ENCODE measurements at places on chromosomes 6 and 20. TPM values are rescaled to one million over a fixed set of nuclear protein-coding genes. Genes with fewer than 3 reads are reported as not detected.

GRCh38 chr6:52186480-52186879, 305 bp downstream of the IL17A start:
- no peak for DNase-seq

DNA sequence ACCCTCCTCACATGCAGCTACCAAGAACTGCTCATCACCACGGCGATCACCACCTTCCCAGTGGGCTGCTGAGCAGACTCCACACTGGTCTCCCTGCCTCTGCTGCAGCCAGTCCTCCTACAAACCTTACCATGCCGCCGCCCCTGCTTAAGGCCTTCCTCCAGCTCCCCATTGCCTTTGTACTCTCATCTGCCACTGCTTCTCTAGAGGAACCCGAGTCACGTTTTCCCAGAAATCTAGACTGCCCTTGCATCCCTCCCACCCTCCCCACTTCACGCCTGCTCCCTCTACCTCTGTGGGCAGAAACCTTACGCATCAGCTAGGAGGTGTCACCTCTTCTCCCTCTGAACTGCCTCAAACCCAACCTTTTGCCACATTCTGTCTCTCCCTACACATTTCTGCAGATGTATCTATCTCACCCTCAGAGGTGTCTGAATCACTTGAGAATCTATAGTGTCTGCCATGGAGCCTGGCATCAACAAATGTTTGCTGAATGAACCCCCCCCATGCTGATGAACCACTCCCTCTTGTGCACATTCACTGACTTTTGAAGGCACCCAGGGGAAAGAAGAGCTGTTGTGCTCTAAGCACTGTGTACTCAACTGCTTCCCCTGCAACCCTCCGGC, 4.3 kb downstream of the E2F1 start:
- no peak for DNase-seq

GRCh38 chr20:61805365-61805764, 260.3 kb downstream of the TAF4 start:
- no peak for DNase-seq

- no peak for DNase-seq
These were observed 123.5 kb upstream of the CST7 start for GRCh38 chr20:24825591-24825990.

GRCh38 chr20:2515203-2515602, 6.5 kb upstream of the ZNF343 start:
- DNase-seq = no peak

DNA sequence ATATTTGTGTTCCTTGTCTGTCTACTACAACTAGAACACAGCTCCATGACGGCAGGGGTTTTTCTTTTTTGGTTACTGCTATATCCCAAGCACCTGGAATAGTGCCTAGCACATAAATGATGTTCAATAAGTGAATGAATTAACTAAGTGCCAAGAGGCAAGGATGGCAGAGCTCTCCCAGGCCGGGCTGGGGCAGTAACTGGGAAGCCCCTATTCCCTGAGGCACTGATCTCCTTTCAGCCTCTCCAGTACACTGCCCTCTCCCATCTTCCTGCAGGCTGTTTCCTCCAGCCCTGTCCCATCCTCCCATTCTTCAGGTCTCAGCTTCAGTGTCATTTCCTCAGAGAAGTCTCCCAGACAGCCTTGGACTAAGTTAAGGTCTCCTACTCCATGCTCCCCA, 29.0 kb upstream of the SPDEF start:
- DNase-seq = no peak

DNA sequence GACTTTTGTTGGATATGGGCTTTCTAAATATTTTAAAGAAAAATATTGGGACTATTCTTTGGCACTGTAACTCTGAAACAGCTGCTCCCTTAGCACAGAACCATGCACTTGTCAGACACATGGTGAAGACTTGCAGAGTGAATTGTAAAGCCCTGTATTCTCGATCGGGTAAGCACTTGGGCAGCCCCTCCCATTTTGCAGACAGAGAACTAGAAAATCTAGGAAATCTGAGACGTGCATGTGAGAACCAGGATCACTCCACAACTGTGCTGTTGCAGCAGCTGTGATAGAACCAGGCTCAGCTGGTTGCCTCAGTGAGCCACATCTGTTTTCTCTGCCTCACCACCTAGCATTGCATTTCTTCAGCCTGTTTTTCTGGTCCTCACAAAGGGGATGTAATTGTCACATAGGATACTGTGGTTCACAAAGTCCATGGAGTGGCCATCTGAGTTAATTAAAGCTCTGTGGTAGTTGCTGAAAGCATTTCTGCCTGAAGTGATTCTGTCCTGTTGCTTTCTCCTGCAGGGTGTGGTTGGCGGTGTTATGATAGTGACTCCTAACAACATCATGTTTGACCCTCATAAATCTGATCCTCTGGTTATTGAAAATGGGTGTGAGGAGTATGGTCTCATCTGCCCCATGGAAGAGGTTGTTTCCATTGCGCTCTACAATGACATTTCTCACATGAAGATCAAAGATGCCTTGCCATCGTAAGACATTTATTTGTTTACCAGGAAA, 71.8 kb upstream of the HINT3 start:
- no peak for DNase-seq

GRCh38 chr6:67885081-67886033, 749.7 kb upstream of the ADGRB3 start:
- no peak for DNase-seq

DNA sequence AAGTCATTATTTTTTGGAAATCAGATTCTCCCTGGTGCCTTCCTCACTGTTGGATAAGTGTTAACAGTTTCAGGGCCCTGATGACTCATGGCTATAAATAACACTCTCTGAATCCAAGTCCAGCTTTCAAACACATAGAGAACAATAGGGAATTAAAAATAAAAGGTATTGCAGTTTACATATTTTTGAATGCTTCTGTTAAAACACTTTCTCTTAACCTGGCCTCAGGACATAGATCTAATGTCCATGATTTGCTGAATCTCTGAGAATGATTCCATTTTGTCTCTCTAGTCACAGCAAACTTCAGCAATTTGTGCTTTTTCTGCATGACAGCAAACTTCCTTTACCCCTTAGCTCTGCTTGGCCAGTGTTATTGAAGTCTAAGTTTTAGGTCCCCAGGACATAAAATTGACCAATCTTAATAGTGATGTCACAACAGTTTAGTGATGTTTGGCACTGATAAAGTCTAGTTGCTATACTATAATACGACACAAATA, 1192.4 kb upstream of the CITED2 start:
- no peak for DNase-seq

GRCh38 chr6:87588756-87589407, 905 bp downstream of the RARS2 start:
- DNase-seq = no peak

DNA sequence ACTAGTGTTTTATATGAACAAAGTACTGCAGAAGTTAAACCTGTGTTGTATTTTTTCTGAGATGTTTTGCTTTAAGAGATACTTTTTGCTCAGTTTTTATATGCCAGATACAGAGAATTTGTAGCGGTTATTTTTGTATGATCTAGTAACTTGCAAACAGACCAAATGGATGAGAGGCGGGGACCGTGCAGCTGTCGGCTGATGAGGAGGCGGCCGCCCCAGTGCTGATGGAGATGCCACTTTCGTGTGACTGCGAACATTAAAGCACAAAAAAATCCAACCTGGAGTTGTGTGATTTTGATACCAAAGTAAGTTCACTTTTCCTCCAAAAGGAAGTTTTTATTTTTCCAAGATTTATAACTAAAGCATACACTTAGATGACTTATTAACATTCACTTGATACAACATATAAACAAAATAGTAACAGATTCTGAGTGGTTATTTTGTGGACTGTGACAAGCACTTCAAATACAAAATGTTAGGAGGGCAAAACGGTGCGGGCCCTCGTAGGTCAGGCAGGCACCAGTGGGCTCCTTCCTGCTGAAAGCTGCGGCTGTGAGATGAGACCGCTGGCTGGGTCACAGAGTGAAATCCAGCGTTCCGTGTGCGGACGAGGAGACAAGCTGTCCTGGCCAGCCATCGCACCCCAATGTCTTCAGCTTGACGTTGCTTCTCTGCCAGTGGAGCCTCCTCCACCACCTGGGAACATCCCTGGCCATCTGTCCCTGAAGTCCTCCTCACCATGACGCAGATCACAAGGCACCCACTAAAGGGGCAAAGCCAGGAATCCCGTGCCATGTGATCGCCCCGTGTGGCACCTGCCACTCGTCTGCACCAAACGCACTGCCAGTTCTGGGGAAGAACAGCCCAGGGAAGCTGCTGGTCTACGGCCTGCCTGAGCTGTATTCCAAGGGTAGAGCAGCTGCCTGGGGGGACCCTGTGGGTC, 4.0 kb upstream of the OGFR start:
- no peak for DNase-seq

GRCh38 chr6:8400663-8401062, 34.7 kb downstream of the SLC35B3 start:
- DNase-seq = no peak

DNA sequence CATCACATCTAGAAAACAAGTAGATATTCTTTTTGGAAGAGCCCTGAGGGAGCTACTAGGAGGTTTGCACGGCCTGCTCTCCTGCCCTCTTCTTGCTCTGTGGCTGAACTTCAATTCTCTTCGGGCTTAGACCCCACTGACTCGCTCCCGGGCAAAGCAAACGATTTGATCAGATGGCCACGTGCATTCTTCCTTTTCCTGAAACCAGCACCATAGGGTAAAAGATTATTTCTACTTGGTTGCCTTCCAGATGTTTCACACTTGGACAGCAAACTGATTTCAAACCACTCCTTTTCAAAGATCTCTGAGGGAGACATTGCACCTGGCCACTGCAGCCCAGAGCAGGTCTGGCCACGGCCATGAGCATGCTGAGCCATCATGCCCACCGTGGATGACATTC, at the start of gene SLC22A1:
Gene SLC22A1 (plus strand): TSS at position 258 of the 400 bp plus-strand sequence. CDS start 121 bp downstream, at position 379.
- no peak for DNase-seq

DNA sequence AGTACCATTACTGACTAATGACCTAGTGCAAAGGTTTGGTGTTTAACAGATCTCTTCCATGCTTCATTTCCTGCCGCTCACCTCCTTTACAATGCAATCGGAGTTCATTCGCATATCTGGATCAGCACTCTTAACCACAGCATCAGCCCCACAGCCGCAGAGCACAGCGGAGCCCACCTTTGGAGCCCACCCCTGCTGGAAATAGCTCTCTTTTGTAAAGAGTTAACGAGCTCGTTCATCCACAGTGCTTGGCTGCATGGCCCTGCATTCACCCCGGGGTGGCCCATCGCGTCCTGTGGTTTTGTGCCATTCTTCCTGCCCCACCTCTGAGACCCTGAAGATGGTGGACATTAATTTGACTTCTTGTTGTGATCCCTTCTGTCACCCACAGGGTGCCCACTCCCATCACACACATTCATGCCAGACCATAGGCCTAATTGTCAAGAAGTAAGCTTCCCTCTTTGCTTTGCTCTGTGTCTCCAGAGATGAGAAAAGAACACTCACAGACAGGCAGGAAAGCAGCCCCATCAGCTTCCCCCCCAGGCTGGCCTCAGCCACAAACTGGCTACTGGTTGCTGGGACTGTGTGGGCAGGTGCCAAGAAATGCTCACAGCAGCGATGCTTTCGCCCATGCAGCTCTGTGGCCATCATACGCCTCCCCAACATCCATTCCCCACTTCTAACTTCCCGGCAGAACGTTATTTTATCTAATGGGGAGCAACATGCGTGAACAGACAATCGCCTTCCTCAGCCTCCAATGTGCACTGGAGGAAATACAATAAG, 167.0 kb downstream of the LRFN2 start:
- no peak for DNase-seq

GRCh38 chr20:57695012-57695411, 14.8 kb downstream of the PMEPA1 start:
- DNase-seq = no peak

GRCh38 chr6:110795271-110795670, 20.0 kb downstream of the CDK19 start:
- no peak for DNase-seq

DNA sequence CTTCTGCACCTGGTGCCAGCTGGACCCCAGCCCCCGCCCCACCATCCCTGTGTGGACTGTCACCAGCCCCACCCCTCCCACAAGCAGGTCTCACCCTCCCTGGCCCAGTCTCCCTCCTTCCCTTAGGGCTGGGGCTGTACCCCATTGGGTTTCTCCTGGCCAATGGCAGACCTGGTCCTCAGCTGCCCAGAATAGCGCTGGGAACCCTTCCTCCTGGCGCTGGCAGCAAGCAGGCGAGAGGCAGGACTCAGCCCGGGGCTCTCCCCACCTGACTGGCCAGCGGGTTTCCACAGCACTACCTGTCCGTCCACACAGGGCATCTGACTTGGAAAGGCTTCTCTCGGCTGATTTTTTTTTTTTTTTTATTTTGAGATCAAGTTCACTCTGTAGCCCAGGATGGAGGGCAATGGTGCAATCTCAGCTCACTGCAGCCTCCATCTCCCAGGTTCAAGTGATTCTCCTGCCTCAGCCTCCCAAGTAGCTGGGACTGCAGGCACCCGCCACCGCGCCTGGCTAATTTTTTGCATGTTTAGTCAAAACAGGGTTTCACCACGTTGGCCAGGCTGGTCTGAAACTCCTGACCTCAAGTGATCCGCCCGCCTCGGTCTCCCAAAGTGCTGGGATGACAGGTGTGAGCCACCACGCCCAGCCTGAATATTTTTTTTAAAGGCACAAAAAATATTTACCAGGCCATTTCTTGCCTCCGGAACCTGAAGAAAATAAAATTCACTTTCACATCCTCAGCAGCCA, 21.6 kb upstream of the CHRNA4 start:
- no peak for DNase-seq

DNA sequence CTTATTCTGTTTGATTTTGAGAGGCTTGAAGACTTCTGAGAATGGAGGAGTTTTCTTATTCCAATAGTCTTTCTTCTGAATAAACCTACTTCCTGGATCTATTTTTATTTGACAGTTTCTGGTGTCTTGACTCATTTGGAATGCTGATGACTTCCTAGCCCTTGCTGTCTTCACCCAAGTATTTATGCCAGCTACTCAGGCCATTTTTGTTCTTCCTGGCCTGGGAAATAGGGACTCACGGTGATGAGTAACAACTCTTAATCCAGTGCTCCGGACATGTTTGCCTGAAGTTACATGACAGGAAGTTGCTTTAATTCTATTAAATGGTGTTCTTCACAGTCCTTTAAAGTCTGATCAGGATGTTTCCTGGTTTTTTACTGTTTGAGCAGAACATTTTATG, 272.1 kb upstream of the EYS start:
- no peak for DNase-seq

OPRL1 gene
- 1.6 TPM for total RNA-seq

THBS2 gene
- total RNA-seq = not detected

MUC21 gene
- total RNA-seq = not detected

ADGB gene
- not detected for total RNA-seq

ENPP5 gene
- total RNA-seq = 0.56 TPM

ZSCAN12 gene
- total RNA-seq = 3.8 TPM

ZC3H12D gene
- 48.2 TPM for total RNA-seq

RAB44 gene
- 0.06 TPM for total RNA-seq

NHLRC1 gene
- total RNA-seq = 0.48 TPM

TMEM200A gene
- 5.5 TPM for total RNA-seq

PRR18 gene
- total RNA-seq = not detected

MCCD1 gene
- not detected for total RNA-seq

LZTS3 gene
- total RNA-seq = 19.6 TPM
